ENCODE measurements at places on chromosomes 11 and 22.
A peak's percentile ranks its signal among the peaks of the same experiment; 100 is the strongest.

DNA sequence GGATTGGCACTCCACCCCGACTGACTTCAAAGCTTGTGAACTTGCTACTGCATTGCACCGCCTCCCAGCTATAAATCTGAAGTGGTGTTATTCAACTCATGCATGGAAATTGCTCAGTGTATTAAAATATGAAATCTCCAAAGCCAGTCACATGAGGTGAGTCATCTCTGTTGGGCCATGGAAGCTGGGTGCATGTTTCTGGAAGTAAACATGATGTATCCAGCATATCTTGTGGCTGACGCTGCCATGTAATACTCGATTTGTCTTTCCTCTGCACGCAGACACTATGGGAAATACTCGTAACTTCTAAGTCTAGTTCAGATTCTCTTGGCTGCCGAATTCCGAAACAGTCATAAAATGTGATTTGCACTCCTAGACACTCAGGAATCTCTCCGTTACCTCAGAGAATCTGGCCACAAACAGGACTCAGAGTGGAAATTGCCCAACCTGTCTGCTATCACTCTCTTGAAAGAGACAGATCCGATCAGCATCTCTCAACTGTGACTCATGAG lies 154.9 kb upstream of the MPPED2 start:
- DNase-seq = peak; percentile 42

- DNase-seq = no peak
Measured at GRCh38 chr11:31921081-31921480, 110.0 kb upstream of the PAX6 start.

- DNase-seq = no peak
Measured at GRCh38 chr11:69666752-69667536, 8.2 kb downstream of the LTO1 start.

GRCh38 chr11:69707176-69707575 lies 3.4 kb upstream of the FGF19 start:
- DNase-seq = no peak

DNA sequence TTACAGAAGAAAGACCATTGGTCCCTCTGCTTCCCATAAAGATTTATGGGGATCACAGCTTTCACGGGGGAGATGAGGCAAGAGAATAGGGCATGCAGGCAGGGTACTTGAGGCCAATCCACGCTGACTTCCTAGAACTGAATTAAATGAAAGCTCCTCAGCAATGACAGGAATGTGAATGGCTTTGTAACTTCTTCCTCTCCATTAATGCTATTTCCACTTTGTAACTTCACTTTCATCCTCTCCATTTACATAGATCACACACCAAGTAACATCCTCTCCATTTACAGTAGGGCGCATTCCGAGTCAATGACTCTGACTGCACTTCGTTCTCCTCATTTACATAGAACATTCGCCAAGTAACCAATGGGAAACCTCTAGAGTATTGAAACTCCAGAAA lies 89.8 kb downstream of the PIWIL4 start:
- DNase-seq = no peak

DNA sequence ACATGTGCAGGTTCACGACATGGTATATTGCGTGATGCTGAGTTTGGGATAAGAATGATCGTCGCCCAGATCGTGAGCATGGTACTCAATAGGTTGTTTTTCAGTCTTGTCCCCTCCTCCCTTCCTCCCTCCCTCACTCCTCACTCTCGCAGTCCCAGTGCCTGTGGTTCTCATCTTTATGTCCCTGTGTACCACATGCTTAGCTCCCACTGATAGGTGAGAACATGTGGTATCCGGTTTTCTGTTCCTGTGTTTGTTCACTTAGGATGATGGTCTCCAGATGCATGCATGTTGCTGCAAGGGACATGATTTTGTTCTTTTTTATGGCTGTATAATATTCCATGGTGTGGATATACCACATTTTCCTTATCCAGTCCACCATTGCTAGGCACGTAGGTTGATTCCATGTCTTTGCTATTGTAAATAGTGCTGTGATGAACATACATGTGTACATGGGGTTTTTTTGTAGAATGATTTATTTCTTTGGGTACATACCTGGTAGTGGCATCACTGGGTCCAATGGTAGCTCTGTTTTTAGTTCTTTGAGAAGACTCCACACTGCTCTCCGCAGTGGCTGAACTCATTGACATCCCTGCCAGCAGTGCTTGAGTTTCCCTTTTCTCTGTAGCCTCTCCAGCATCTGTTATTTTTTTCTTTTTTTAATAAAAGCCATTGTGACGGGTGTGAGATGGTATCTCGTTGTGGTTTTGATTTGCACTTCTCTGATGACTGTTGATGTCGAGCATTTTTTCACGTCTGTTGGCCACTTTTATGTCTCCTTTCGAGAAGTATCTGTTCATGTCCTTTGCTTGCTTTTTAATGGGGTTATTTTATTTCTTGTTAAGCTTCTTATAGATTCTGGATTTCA lies 16.4 kb downstream of the ZBED4 start:
- DNase-seq = no peak

DNA sequence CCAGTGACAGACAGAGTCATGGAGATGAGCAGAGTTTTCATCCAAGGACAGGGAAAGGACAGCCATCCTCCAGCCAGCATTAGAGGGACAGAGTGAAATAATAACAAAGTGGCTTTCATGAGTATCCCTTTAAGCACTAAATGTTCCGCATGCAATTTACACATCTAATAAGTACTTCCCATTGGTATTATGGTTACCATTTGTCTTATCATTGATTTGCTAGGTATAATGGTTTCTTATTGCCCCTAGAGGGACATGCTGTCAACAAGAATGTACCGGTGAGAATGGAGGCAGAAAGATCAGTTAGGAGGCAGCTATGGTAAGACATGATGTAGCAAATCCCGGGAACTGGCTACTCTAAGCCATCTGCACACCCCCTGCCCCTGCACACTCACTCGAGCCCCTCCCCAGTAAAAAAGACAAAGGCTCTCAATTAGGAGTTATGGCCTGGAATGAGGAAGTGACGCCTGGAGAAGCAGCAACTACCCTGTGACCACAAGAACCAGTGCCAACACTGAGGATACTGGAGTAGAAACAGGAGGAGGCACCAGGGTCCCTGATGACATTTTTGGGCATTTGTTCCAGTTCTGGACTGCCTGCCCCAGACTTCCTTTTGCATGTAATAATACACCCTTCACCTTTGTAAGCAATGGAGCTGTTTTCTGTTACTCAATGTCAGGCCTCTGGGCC lies 30.2 kb upstream of the HMGXB4 start:
- DNase-seq = no peak

- DNase-seq = no peak
Measured at GRCh38 chr22:46017166-46017565, 40.2 kb upstream of the WNT7B start.

GRCh38 chr11:35276396-35277145 lies 137.6 kb downstream of the CD44 start:
- peak; percentile 16 for DNase-seq

- DNase-seq = no peak
Measured at GRCh38 chr11:117706322-117706814, 90.6 kb downstream of the DSCAML1 start.

- peak; percentile 35 for DNase-seq
Measured at GRCh38 chr22:21032037-21032867, at the start of gene SLC7A4. SLC7A4 (minus strand) TSS chr22:21032561; CDS start chr22:21031812, 749 bp downstream.

DNA sequence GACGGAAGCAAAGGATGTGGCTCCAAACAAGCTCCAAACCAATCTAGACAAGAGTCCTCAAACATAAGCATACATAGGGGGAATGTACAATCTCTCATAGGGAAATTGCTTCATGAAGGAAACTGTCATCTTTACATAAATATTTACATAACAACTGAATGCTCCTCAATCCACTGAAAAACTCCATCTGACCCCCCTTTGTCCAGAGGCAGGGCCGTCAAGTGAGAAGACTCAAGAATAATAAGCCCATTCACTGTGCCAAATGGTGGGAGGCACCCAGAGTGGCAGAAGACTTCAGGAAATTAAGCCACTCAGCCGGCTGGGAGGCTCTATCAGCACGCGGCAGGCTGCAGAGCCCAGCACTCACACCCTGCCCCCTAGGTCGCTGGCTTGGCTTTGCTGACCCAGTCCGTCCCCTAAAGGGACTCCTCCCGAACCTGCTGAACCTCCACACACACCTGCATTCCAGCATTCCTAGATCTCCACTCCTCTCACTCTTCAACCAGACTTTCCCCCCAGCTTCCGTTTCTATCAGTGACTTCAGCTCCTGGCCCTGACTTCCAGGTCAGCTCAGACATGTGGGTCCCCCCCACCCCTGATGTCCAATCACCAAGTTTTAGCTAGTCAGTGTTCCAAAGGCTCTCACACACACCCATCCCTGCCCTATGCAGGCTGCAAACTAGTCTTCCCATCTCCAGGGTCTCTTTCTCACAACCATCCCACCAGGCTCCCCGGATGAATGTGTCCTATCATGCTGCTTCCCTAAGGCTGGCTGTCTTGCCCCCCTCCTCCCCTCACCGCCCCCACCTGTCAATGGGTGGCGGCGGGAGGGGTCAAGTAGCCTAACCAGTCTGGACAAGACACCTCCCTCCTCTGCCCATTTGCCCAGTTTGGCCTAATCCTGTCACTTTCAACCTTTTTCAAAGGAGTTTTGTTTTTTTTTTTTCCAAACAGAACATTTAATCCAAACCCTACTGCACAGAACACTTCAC lies 11.3 kb downstream of the VPS37C start:
- peak; percentile 50 for DNase-seq

DNA sequence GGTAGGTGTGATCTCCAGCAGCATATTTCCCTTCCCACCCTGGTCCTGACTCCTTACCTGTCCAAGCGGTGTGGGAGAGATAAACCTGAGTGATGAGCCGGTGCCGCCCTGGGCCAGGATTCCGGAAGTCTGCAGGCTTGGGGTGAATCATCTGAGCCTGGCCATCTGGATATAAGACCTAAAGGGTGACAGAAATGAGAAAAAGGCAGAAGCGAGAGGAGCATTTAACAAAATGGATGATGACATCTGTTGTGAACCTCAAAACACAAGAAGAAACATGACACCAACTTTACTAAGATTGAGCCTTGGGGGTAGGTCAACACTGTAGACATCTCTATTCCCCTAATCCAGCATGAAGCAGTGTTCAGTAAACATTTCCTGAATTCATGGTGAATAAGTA lies 62.8 kb downstream of the AAMDC start:
- DNase-seq = no peak

GRCh38 chr11:124707829-124708228 lies 31.9 kb upstream of the NRGN start:
- no peak for DNase-seq

DNA sequence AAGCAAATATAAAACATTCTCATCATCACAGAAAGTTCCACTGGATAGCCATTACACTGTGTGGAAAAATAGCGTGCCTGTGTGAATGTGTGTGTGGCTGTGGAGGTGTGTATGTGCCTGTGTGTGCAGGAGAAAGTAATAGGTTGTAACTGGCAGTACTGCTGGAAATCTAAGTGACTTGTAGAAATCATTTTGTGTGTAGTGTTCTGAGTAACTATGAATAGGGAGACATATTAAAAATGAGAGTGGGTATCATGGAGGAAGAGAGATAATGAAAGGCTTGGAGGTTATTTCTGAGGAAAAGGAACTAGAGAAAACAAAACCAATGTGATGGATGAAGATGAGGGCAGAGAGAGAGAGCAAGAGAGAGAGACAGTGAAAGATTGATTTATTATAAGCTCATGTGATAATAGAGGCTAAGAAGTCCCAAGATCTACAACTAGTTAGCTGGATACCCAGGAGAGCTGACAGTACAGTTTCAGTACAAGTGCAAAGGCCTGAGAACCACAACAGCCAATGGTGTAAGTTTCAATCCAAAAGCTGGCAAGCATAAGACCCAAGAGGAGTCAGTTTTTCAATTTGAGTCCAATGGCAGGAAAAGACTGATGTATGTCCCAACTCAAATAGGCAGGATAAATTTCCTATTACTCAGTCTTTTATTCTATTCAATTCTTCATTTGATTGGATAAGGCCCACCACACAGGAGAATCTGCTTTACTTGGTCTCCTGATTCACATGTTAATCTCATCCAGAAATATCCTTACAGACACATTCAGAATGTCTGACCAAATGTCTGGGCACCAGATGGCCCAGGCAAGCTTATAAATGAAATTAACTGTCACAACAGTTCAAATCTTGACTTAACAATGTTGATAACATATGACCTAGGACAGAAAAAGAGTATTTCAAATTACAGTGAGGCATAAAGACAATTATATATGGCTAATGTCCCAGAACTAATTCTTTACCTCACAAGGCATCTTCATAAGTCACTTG lies 14.9 kb downstream of the KBTBD3 start:
- no peak for DNase-seq

DNA sequence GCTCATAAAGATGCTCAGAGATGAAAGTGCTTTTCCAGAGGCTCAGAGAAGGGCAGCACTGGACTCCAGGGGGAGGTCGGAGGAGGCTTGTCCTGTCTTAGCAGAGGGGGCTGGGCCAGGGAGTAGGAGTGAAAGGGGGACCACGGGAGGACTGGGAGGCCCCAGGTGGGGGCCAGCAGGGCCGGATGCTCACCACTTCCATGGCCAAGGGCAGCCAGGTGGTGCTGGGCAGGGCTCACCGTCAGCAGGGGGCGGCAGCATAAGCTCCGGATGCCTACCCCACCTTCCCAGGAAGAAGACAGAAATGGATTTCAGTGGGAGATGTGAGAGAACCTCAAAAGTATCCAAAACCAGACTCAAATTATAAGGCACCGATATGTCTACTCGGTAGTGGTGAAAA lies 11.0 kb downstream of the RAB36 start:
- peak; percentile 7 for DNase-seq

- no peak for DNase-seq
Measured at GRCh38 chr11:42923651-42924050, 388.1 kb upstream of the API5 start.

DNA sequence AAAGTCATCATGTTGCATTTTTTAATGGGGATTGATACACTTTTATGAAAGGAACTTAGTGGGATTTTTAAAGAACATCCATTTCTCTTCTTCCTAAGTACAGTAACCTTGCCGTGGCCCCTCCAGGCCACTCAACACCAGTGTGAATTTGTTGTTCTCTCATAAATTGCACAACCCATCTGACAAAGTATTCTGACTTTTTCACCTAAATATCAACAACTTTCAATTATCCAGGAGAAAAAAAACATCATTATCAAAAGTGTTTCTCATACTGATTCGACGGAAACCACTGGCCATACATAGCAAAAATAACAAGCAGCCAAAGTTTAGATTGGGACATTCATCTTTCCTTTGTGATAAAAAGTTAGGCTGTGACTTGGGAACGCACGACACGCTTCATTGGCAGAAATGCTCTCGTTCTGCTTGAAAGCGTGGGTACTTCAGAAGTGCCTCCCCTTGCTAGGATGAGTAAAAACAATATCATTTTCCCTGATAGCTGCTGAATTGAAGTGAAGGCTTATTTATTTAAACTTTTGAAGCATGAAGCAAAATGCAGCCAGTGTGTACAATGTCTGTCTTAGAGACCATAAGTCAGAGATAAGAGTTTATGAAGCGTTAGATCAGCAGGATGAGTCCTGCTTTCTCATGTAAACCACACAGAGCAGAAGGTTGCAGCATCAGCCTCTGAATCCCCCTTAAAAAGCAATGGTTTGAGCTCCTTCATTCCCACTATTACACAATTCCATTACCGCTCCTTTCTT lies 20.6 kb upstream of the EIF3M start:
- DNase-seq = peak; percentile 13

GRCh38 chr22:37229012-37229804 lies 14.9 kb downstream of the RAC2 start:
- DNase-seq = no peak
